ENCODE measurements at places on chromosomes 5 and 9. TPM values are rescaled to one million over a fixed set of nuclear protein-coding genes. Genes with fewer than 3 reads are reported as not detected.

Gene DOLPP1
- 43.9 TPM for total RNA-seq

Gene CD74
- total RNA-seq, result 6.3 TPM

Gene HEMGN
- not detected for total RNA-seq

DNA sequence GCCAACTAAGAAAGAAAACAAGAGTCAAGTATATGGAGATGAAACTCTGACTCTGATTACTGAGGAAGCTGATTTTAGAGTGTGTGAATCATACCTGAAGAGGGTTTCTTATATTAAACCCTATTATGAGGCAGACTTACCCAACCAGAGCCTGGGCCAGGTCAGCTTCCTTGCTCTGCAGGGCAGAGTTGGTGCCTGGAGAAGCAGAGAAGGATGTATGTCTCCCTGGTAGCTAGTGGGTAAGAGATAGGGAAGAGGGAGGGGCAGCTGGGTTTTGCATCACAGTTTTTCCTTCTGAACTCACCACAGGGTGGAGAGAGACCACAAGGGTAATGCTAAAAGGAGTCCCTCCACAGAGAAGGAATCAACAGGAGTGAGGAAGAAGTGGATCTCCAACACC, 104.1 kb downstream of the CMYA5 start:
- no peak for DNase-seq

DNA sequence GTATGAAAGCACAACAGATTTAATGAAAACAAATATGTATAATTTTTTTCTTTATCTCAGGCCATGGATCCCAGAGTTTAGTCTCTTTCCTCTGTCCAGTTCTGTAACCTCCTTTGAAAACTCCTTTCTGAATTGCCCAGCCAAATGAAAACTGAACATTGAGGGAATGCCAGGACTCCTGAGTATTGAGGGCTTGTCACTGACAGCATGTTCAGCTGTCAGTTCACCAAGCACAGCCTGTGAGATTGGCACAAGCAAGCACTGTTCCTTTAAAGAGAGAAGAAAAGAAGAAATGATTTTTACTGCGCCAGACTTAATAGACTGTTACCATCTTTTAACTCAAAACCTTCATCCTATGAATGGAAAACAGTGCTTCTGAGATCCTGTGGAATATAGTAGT, 27.3 kb downstream of the TTC1 start:
- no peak for DNase-seq

Gene ZNF462
- total RNA-seq, result 195 TPM

DNA sequence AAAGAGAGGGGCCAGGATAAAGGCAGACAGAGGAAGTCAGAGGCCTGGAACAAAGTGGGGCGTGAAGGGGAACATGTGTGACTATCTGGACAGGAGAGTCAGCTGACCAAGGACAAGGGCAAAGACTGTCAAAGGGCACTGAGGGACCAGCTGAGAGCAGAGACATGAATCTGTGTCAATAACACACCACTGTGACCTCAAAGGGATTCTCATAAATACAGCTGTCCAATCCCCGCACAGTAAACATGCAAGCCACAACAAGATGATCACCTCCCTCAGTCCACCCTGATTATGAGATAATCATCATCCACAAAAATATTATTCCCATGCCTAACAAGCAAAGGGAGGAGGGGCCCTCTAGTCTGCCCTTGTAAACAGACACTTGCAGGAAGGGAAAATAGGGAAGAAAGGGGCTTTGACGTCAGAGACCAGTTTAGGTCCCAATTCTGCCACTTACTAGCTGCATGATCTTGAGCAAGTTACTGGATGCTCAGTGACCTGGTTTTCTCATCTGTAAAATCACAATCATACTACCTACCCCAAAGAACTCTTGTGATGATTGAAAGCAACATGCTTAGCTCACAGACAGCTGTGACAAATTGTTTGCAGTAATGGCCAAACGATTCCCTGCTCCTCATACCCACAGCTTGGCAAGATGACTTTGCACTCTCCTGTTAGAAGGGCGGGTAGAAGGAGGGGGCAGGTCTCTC, 41.8 kb downstream of the RAPGEF1 start:
- no peak for DNase-seq

Gene OCLN
- total RNA-seq, result 7.9 TPM

GRCh38 chr9:110143950-110144545, 63.9 kb downstream of the C9orf152 start:
- DNase-seq, result no peak

DNA sequence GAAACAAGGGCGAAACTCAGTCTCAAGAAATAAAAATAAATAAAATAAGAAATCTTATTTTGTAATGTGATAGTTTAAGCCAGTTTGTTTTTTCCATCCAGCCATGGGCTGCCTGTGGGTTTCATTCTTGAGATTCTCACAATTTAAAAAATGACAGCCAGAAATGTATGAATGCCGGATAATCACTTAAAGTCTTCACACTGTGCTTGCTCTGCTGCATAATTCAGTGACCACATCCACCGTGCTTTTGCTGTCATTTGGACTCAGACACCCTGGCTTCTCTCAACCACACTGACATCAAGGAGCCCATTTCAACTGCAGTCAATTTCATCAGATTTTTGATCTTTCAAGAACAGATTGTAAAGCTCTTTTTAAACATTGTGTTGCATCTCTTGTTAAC, 61.0 kb upstream of the DAPK1 start:
- no peak for DNase-seq

- no peak for DNase-seq
These were observed 124.4 kb upstream of the TMEM161B start for GRCh38 chr5:88393042-88393441.

GRCh38 chr9:107870927-107871680, 381.5 kb upstream of the KLF4 start:
- no peak for DNase-seq

GRCh38 chr9:30967476-30967875, 1417.0 kb upstream of the ACO1 start:
- DNase-seq, result no peak

GRCh38 chr9:24464319-24464951, 81.3 kb downstream of the IZUMO3 start:
- no peak for DNase-seq

DNA sequence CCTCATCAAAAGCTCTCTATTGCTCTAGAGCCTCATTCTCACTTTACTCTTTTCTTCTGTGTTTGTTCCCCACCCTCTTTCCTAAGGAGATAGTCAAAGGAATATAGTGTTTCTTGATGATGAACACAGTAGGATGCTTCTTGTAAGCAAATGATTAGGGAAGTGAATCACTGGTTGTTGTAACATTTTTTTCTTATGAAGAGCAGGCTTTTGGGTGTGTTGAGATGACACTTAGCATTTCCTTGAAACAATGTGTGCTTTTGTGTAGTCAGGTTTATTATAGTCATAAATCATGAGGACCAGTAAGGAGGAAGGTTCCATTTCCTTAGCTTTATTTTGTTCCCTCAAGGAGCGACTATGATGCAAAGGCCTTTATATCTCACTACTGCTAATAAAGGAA, 1991.3 kb upstream of the C9orf72 start:
- no peak for DNase-seq

GRCh38 chr5:81254886-81255559, 21.9 kb downstream of the CKMT2 start:
- DNase-seq, result no peak

DNA sequence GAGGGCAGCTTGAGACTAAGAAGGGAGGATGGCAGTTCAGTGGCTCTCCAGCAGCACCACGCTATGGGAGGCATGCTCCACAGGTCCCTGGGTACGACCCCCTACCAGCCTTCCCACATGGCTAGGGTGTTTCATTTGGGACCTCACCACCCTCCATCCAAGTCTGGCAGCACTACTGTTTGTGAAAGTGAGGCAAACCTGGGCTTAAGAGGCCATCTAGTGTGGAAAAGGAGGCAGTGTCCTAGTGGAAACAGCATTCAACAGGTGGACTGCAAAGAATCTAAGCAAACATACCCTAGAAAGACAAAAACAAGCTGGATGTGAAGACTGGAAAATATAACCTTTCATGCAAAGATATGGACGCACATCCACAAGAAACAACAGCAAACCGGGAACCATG, 4.8 kb upstream of the C5orf47 start:
- no peak for DNase-seq

Gene PCDHA5
- 1.3 TPM for total RNA-seq

All from neural crest cell (in vitro differentiated cells).